ENCODE measurements at places on chromosomes 5 and 9.

GRCh38 chr5:150561192-150561512, 53.2 kb downstream of the NDST1 start:
- DNase-seq = no peak

- DNase-seq = peak; percentile 5
Observed at GRCh38 chr9:127349483-127350113, 47.4 kb upstream of the SLC2A8 start.

DNA sequence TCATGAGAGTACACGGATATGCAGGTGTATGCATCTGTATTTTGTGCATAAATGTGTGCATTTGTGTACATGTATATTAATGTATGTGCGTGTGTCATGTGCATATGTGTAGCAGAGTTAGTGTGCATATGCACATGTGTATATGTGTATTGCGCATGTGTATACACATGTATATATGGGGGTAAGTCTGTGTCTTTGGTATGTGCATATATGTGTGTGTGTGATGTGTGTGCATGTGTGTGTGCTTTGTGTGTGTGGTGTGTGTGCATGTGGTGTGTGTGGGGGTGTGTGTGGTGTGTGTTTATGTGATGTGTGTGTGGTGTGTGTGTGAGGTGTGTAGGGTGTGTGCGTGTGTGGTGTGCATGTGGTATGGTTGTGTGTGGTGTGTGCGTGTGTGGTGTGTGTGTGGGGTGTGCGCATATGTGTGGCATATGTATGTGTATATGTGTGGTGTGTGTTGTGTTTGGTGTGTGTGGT, 13.1 kb upstream of the CTSL start:
- no peak for DNase-seq

- no peak for DNase-seq
Observed at GRCh38 chr5:146016764-146017484, 80.5 kb downstream of the SH3RF2 start.

- DNase-seq = no peak
Observed at GRCh38 chr9:95086564-95086955, 230.9 kb downstream of the FANCC start.

DNA sequence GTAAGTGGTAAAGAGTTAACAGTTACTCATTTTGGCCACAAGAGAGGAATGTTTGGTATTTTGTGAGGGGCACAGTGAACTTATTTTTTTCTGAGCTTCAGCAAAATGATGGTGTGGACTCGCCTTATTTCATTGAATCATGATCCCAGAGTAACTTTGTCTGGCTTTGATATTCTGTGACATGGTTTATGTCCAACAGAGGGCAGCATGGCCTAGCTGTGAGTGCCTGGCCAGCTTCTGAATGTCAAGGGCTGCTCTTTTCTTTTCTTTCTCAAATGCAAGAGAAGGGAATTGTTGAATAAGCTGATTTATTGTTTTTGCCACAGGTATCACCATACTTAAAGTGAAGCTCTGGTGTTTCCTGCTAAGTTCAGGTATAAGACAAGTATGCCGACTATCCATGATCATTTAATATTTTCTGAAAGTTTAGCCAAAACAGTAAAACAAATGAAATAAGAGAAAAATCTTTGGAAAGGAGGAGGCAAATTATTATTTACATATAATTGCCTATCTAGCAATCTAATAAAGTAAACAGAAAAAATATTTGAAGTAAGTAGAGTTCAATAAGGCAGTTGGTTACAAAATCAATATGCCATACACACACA, 31.7 kb downstream of the MRPL22 start:
- peak; percentile 45 for DNase-seq

- peak; percentile 36 for DNase-seq
Observed at GRCh38 chr9:36092509-36093215, 43.9 kb upstream of the GLIPR2 start.

GRCh38 chr9:70120834-70121510, 77.3 kb downstream of the MAMDC2 start:
- peak; percentile 51 for DNase-seq

- no peak for DNase-seq
Observed at GRCh38 chr9:93786204-93786603, 169.0 kb downstream of the BARX1 start.

GRCh38 chr9:8845808-8846207, 1046.2 kb upstream of the DMAC1 start:
- DNase-seq = no peak

GRCh38 chr5:5658226-5658625, 235.7 kb downstream of the ICE1 start:
- no peak for DNase-seq

GRCh38 chr9:75869236-75869635, 21.2 kb upstream of the PCSK5 start:
- no peak for DNase-seq

DNA sequence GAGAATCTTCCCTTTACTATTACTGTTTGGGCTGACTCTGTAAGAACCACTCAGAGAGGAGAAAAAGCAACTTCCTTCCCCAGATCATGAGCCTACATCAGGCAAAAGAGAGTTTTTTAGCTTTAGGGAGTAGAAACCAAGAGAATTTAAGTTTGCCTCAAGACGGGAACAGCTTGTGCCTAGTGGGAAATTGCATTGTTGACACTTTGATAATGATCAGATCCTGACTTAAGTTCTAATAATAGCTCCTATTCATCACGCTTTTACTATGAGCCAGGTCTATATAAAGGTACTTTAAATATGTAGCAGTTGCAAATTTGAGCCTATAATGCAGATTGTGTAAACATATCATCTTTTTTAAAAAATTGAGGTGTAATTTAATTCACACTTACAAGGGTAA, 298.2 kb downstream of the MAN2A1 start:
- DNase-seq = no peak

DNA sequence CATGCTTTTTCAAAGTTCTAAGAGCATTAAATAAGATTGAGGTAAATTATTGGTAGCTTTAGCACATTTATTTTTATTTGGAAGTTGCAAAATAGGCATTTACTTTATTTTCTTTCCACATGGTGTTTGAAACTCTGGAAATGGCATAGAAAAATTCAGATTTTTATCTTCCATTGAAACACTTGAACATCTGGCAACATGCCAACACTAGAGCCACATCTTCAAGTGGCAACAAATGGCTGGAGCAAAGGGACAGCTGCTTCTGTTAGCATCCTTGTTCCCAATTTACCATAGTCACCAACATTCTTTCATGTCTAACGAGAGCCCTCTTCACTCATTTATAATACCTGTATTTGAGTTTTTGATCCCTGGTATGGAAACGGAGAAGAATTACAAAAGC, 539.9 kb downstream of the ZNF608 start:
- no peak for DNase-seq

DNA sequence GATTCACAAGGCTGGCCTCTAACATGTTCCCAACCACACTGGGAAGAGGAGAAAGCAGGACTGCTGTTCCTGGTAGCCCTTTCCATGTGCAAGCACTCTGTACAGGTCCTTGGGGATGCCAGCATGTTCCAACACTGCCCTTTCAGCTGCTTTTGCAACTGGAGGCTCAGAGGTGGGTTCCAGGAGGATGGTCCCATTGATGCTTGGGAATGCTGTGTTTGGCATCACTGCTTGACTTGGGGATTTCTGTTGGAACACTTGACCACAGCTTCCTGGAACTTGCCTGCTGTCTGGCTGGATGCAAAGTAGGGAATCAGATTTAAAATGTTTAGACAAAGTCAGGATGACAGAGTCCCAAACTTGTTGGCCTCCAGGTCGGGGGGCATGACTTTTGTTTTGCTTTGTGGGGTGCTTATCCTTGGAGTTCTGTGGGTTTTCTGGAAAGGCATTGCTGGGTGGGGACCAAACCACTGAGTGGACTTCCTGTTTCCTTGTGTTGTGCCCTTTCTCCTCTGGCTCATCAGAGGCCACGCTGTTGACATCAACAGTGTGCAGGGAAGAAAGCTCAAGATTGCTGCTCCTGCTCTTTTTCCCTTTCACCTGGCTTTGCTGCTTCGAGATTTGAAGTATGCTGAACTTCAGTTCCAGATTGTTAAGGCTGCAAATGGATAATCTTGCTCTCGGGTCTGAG, 148.5 kb upstream of the RPS23 start:
- no peak for DNase-seq

- DNase-seq = no peak
Observed at GRCh38 chr5:146105477-146105876, at the start of gene PLAC8L1. Gene PLAC8L1 (minus strand): TSS chr5:146105577. CDS start chr5:146104311, 1,266 bp downstream.

DNA sequence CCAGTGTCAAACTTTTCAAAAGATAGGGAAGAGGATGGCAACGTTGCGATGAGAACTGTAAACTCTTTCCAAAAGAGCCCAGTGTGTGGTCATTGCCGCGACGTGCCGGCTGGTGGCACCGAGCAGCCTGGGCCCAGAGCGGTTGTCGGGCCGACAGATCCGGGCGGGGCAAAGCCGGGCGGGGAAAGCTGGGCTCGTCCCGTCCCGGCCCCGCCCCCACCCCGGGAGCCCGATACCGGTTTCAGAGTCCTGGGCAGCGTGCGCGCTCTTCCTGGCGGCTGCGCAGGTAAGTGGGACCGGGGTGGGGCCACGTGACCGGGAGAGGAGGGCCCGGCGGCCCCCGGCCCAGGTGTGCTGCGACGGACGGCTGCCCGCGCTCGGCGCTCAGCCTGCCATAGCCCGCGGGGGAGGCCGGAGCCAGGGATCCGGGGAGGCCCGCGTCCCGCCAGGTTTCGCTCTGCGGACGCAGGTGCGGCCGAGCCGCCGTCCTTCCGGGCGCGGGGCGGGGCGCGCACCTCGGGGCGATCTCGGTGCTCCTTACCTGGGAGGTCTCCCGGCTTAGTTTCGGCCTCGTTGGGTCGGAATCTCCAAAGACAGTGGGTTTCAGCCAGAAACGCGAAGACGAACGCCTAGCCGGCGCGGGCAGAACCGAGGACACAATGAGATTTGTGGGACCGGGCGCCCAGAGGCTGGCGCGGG, at the start of gene MARVELD2:
TSS of gene MARVELD2 (plus strand) at position 232 of the 699 bp plus-strand sequence. CDS start 4,270 bp downstream, outside the sequence.
- peak; percentile 96 for DNase-seq

GRCh38 chr9:100098046-100098886, 534 bp downstream of the ERP44 start:
- DNase-seq = peak; percentile 88

DNA sequence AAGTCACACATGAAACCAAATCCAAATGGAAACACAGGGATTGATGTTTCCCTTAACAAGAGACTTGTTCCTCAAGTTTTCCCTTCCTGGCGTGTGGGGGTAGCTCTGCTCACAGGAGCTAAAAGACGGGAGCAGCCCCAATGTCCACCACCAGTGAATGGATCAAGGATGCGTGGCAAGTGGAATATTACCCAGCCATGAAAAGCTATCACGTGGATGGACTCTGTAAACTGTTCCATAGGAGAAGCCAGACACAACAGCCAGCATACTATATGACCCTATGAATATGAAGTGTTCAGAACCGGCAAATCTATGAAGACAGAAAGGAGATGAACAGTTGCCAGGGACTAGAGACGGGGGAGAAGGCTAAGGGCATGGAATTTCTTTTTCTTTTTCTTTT, 28.3 kb upstream of the RXRA start:
- DNase-seq = no peak

- no peak for DNase-seq
Observed at GRCh38 chr5:142767178-142767577, 3.0 kb upstream of the ARHGAP26 start.

- DNase-seq = no peak
Observed at GRCh38 chr9:11063263-11063662, 450.5 kb upstream of the PTPRD start.

DNA sequence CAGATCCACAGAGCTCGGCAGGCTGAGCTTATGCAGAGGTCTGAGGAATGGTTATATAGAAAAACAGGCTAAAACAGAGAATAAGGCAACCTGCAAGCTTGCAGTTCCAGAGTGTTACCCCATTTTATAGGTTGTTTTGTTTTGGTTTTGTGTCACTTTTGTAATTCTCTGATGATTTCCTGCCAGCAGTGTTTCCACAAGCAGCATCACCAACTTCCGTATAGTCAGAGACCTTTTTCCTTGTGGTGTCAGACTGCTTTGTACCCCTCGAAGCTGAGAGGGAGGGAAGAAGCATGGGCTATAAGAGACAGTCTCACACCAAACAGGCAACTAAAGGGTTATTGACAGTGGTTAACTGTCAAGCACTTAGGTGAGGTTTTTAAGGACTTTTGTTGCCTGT, 61.8 kb downstream of the TLE4 start:
- DNase-seq = no peak

- no peak for DNase-seq
Observed at GRCh38 chr9:133331641-133332380, 4.2 kb downstream of the SURF6 start.

- no peak for DNase-seq
Observed at GRCh38 chr9:87310827-87311523, 186.7 kb upstream of the DAPK1 start.

DNA sequence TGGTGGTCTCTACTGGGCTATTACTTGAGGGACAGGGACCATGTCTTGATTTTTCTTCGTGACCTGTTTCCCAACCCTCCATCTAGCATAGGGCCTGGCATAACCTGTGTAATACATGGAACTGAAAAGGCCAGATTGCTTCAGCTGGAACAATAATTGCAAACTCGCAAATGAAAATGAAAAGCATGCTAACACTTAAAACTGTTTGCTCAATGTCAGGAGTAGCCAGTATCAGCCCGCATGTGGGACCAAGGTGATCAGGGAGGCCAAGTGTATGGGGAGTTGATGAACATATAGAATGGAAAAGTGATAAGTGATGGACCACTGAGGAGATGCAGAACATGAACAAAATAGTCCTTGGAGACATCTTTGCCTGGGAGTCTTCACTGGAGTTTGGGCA, 25.2 kb downstream of the GLRX start:
- no peak for DNase-seq

- DNase-seq = peak; percentile 37
Observed at GRCh38 chr9:116163293-116164055, 9.9 kb downstream of the PAPPA start.

DNA sequence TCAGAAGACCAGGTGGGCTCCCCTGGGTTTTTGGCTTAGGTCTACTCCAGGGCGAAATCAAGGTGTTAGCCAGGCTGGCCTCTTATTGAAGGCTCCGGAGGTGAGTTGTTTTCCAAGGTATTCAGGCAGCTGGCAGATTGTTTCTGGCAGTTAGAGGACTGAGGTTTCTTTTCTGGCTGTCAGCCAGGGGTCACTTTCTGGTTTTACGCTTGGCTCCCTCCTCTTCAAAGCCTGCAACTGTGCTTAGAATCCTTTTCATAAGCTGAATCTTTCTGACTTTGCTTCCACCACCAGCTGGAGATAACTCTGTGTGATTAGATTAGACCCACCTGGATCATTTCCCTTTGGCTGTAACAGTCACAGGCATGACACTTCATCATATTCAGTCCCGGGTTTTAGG, 24.6 kb downstream of the RFK start:
- peak; percentile 31 for DNase-seq

GRCh38 chr5:153086486-153086885, 404.0 kb upstream of the GRIA1 start:
- no peak for DNase-seq

- DNase-seq = no peak
Observed at GRCh38 chr5:154251529-154251928, 61.0 kb downstream of the GALNT10 start.

GRCh38 chr5:112434641-112435040, 15.6 kb upstream of the EPB41L4A start:
- no peak for DNase-seq
